Kidney epithelial cell (primary cell): ENCODE measurements at places on chromosomes 1 and 21. TPM values are rescaled to one million over a fixed set of nuclear protein-coding genes. Genes with fewer than 3 reads are reported as not detected.

The RAB42 gene
- total RNA-seq: 9.6 and 13.5 TPM in 2 replicates

The SLC16A4 gene
- total RNA-seq: 15.4 and 25.4 TPM in 2 replicates

The USP33 gene
- total RNA-seq: 47.0 and 47.6 TPM in 2 replicates

The UBASH3A gene
- not detected in 2 replicates for total RNA-seq

The ANGPTL3 gene
- not detected in 2 replicates for total RNA-seq

The LCE3E gene
- total RNA-seq: not detected in 2 replicates

The PIGC gene
- total RNA-seq: 28.0 and 33.1 TPM in 2 replicates

The E2F2 gene
- total RNA-seq: 0.07 and 0.13 TPM in 2 replicates

The NSUN4 gene
- 24.0 and 29.6 TPM in 2 replicates for total RNA-seq

The CENPF gene
- total RNA-seq: 20.2 and 20.6 TPM in 2 replicates

The RPTN gene
- not detected in 2 replicates for total RNA-seq

The AMY1C gene
- total RNA-seq: not detected in 2 replicates

The PTPN7 gene
- total RNA-seq: 2.3 and 2.6 TPM in 2 replicates

The NMNAT2 gene
- total RNA-seq: 0.27 and 1.0 TPM in 2 replicates

The ATF3 gene
- 99.2 and 119 TPM in 2 replicates for total RNA-seq

The BCAN gene
- total RNA-seq: 0.14 and 0.17 TPM in 2 replicates

The ABL2 gene
- total RNA-seq: 45.8 and 47.4 TPM in 2 replicates

The CFAP141 gene
- total RNA-seq: not detected in 2 replicates

The CFHR3 gene
- total RNA-seq: not detected in 2 replicates

The TIE1 gene
- total RNA-seq: 6.5 and 7.1 TPM in 2 replicates

The SLC1A7 gene
- total RNA-seq: not detected in 2 replicates

The SHISAL2A gene
- not detected in 2 replicates for total RNA-seq

The CHIA gene
- not detected in 2 replicates for total RNA-seq

The ATP5IF1 gene
- 233 and 247 TPM in 2 replicates for total RNA-seq

The GUCA2B gene
- total RNA-seq: not detected in 2 replicates

The RYR2 gene
- not detected in 2 replicates for total RNA-seq

The C1QA gene
- 0.82 and 2.2 TPM in 2 replicates for total RNA-seq

The INSRR gene
- not detected in 2 replicates for total RNA-seq

The KMO gene
- total RNA-seq: 0.17 and 0.27 TPM in 2 replicates

The PERM1 gene
- total RNA-seq: 0.34 TPM in 1 of 2 replicates, not detected in the other

The PLA2G2D gene
- not detected in 2 replicates for total RNA-seq

The HSPB7 gene
- total RNA-seq: 0.07 TPM in 1 of 2 replicates, not detected in the other

The GPBP1L1 gene
- 101 and 112 TPM in 2 replicates for total RNA-seq

The KIRREL1 gene
- total RNA-seq: 119 and 126 TPM in 2 replicates

The TMEM82 gene
- not detected in 2 replicates for total RNA-seq

The MXRA8 gene
- total RNA-seq: 106 and 165 TPM in 2 replicates
